ENCODE measurements at places on chromosomes 2 and 18.

DNA sequence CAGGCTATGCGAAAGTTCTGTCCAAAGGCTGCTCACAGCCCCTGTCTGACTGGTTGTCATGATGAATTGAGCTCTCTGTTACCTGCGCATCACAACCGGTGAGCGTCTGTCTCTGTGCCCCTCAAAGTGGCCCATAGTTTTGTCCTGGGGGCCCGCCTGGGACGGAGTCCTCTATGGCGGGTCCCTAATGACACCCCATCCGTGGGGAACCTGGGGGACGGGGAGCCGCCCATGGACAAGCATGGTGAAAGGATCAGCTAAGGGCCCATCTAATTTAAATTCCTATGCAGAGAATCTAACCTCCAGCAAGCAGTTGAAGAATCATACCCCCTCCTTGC, 473 bp downstream of the ELMOD3 start:
- no peak for DNase-seq

DNA sequence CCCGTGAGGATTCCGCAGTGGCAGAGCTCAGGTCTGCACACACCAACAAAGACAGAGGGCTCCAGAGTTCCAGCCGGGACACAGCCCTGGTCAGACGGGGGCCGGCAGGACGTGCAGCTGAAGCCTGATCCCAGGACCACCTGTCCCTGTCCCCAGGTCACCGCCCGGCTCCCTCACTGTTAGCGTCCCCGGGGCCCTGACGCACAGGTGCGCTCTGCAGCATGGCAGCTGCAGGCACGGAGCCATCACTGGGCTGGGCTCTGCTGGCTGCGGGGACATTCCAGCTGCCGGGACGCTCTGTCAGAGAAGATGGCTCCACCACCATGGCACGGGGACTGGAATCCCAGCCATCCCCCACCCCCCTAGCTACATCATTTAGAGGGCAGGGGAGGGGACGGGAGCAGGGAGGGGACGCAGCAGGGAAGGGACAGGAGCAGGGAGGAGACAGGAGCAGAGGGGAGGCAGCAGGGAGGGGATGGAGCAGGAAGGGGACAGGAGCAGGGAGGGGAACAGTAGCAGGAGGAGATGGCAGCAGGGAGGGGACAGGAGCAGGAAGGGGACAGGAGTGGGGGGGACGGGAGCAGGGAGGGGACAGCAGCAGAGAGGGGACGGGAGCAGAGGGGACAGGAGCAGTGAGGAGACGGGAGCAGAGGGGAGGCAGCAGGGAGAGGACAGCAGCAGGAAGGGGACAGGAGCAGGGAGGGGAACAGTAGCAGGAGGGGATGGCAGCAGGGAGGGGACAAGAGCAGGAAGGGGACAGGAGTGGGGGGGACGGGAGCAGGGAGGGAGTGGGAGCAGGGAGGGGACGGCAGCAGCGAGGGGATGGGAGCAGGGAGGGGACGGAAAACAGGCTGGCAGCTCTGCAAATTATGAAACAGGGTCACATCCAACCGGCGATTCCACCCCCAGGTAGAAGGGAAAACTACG, 39.8 kb downstream of the SLC66A2 start:
- no peak for DNase-seq

DNA sequence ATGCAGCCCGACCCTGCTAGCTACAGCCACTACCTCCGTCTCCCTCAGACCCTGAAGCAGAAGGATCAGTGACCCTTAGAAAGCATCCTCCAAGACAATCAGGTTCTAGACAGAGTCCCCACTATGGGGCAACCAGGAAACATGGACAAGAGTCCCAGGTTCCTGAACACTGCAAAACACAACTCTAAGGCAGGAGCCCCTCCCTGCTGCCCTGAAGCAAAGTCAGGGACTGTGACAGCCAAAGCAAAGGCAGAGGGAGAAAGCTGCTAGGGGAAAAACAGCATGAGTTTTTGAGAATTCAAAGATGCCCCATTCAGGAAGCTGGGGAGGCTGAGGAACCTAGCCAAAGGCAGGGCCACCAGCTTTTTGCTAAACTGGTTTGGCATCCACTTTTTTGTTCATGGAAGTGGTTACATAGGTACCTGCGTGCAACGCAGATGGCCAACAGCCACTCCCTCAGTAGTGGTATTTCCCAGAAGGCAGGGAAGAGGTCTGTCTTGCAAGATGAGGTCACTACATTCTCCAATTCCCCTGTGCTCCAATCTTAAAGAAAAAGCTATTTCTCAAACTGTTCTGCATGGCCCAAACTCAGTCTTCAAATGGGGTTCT, 33.2 kb downstream of the MYO5B start:
- DNase-seq, result no peak

- peak; percentile 41 for DNase-seq
Observed at GRCh38 chr2:190407662-190408537, at the start of gene MFSD6. TSS of gene MFSD6 (plus strand) at chr2:190408355. CDS start at chr2:190436030, 27,675 bp downstream.

DNA sequence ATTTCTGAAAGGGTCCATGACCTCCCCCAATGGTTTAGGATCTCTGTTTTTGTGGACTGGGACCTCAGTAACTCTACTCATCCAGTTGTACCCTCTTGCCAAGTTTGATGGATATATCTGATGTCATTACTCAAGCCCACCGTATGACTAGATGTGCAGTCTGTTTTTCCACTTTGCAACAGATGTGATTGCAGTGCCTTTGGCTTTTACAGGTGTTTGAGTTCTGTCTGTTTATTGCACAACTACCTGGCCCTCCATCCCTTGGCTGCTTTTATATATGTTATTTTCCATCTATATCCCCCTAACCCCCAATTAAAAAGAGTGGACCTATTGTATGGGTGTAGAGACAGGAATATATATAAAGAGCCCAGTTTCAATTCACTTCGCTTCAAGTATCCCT, 10.8 kb downstream of the NCOA1 start:
- DNase-seq, result no peak

- DNase-seq, result peak; percentile 60
Observed at GRCh38 chr2:180978903-180979748, 1.3 kb upstream of the UBE2E3 start.

DNA sequence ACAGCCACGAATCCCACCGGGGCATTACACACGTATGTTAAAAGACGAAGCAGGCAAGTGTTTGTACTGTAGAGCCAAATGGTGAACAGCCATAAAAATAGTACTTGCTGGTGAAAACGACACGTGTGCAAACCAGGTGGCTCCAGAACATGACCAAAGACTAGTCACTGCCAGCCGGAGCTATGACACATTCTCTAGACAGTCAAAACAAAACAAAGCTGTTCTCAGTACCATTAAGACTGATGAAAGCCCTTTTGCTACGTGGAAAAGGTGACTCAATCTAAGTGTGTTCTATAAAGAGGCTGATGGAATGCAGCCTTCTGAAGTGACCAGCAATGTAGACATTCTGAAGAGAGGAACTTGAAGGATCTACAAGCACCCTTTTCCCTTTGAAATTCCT, 367.7 kb upstream of the NETO1 start:
- DNase-seq, result no peak

GRCh38 chr2:235966396-235966795, 201.8 kb downstream of the GBX2 start:
- DNase-seq, result no peak

- DNase-seq, result no peak
Observed at GRCh38 chr2:187447336-187447735, 716 bp downstream of the CALCRL start.

DNA sequence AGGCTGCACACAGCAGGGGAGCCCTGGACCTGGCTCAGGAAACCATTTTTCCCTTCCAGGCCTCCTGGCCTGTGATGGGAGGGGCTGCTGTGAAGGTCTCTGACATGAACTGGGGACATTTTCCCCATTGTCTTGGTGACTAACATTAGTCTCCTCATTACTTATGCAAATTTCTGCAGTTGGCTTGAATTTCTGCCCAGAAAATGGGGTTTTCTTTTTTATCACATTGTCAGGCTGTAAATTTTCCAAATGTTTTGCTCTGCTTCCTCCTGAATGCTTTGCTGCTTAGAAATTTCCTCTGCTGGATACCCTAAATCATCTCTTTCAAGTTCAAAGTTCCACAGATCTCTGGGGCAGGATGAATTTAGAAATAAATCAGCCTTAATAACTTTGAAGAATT, 78.2 kb downstream of the EHBP1 start:
- DNase-seq, result no peak

- no peak for DNase-seq
Observed at GRCh38 chr2:197782126-197782525, 3.0 kb downstream of the BOLL start.

GRCh38 chr18:79494936-79495335, 99.2 kb downstream of the NFATC1 start:
- no peak for DNase-seq

DNA sequence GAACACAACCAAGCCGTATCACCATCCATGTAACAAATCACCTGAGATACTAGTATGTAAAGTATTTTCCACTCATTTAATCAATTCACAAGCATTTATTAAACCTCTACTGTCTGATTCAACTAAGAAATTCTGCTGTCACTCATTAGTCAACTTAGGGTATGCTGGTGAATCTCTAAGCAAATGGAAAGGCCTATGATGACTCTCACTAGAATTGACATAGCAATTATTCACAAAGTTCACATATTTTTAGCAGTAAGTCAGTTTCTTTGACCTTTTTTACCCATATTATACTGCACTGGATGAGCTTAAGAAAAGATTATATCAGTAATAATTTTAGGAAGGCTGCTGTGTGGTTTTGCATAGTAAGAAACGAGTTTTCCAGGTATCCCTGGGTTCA, 130.1 kb downstream of the SLC8A1 start:
- DNase-seq, result no peak

GRCh38 chr2:215328066-215328465, 16.2 kb downstream of the ATIC start:
- DNase-seq, result no peak

DNA sequence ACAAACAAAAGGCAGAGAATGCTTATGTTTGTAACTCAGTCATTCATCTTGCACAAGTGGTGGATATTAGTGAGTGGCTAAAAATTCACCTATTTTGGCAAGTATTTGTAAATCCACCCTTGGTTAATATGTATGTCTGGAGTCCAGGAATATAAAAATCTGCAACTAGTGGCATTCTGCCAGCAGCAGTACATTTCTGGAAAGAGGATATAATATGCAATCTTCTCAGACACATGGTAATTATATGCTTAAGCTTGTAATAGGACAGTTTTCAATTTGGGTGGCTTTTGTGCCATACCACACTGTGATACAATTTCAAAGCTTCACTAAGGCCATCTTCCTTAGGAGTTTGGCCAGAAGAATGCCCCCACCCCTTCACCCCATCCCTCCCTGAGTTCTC, 693.3 kb downstream of the MBD2 start:
- no peak for DNase-seq

DNA sequence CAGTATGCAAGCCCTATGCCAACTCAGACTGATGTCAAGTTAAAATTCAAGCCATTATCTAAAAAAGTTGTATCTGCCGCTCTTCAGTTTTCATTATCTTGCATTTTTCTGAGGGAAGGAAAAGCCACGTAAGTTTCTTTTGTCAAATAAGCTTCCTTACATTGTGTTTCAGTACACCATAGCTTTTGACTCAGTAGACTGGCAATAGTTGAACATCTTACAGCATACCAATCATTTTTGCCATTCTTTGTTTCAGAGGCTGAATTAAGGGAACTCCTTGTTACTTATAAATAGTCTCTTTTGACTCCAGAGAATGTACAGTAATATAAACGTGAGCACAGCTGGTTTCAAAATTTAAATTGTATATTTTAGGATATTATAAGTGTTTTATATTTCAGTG, 120.6 kb downstream of the EHBP1 start:
- no peak for DNase-seq

All from H54 (cell line).